ENCODE measurements at places on chromosomes 1 and 21.

- no peak for DNase-seq
These were observed 399.4 kb downstream of the PTPRU start for GRCh38 chr1:29635501-29636263.

DNA sequence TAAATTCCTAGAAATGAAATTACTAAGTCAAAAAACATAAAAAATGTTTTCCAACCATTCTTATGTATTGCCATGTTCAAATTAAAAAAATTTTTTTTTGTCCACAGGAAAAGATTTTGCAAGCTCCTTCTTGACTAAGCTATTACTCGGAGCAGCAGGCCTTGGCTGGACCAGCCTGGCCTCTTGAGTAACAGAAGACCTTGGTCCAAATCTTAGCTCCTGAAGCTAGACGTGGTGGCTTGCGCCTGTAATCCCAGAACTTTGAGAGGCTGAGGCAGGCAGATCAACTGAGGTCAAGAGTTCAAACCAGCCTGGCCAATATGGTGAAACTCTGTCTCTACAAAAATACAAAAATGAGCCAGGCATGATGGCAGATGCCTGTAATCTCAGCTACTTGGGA lies 77.6 kb downstream of the CLSTN1 start:
- no peak for DNase-seq

GRCh38 chr1:223189903-223190724 lies 47.1 kb upstream of the TLR5 start:
- DNase-seq: no peak

DNA sequence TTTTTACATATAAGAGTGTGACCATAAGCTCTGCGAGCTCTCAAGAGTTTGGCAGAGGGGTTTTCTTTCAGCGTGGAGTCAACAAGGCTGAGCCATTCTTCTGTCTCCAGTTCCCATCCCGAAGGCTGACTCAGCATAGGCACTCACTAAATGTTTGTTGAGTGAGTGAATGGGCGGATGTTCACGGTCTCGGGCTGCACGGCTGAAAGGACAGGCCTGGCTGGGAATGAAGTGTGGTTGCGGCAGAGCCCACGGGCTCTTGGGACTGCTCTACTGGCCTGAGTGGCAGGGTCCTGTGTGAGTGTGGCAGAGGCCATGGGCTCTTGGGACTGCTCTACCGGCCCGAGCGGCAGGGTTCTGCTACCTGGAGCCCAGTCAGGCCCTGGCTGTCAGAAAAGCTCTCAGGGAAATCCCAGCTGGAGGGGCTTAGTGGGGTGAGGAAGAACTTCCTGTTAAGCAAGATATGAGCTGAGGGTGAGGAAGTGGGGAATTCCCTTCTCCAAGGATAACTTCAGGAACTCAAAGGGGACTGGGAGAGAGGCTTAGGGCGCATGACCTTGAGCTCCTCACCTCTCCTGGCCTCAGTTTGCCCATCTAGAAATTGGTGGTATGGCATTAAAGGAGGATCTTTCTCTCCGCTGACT lies 56.6 kb upstream of the C1orf174 start:
- no peak for DNase-seq

- no peak for DNase-seq
These were observed 44.2 kb upstream of the IRF2BP2 start for GRCh38 chr1:234654002-234654733.

DNA sequence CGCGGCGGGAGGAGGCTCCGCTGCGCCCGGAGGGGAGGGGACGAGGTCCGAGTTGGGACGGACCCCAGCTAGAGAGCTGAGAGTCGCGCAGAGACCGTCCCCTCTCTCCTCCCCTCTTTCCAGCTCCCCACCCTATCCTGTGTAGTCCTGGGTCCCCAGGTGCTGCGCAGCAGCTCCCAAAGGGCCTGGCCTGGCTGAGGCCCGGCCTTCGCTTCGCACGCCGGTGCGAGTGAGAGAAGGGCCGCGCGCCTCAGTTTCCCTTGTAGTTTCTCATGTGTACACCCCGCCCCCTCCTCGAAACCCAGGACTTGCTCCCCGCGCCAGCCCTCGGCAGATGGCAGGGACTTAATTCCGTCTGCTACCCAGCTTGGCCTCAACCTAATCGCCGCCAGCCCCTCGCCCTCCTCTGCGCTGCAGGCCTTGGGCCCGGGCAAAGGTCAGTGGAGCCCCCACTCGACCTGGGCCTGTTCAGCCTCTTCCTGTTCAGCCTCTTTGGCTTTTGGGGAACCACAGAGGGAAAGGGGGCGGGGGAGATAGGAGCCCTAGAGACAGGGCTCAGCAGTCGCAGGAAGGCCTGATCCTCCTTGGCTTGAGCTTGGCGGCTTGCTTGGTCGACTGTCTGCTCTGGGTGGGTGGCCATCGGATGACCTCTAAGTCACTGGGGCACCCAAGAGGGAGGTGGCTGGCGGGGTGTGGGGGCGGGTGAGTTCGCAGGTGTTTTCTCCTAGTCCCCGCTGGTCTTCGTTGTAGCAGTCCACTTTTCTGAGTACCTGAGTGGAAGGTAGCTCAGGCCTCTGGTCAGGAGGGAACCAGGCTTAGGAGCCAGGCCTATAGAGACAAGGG lies 1.0 kb downstream of the ZNF687 start:
- peak; percentile 67 for DNase-seq

GRCh38 chr1:70866542-70867264 lies 180.9 kb downstream of the PTGER3 start:
- DNase-seq: peak; percentile 3

DNA sequence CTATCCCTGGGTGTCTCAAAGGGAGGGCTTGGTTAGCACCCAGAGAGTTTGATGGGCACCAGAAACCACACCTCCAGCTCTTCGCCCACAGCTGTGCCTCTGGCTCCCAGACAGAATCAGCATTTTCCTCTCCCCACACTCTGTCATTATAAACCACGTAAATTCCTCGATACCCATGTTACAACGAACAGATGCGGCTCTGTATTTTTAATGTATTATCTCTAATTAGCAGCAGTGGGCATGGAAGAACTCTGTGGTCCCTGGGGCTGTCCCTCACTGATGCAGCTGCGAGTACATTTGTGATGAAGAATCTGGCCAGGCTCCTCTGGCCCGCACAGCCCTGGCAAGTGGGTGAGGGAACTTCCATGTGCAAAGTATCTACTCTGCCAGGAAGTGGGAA lies 10.8 kb downstream of the HMGB4 start:
- no peak for DNase-seq

DNA sequence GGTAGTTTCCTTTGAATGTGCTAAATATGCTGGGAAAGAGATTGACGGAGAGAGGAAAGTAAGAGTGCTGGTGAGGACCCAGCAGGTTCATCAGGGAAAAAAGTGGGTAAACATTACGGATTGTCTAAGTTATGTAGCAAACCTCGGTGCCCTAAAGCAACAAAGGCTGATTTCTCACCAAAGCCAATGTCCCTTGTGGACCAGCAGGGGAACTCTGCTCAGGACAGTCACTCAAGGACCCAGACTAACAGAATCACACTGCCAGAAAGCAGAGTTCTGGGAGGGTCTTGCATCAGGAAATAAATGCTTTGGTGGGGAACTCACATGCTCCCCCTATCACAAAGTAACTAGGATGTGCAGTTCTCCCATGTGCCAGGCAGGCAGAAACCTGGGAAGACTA lies 1.7 kb upstream of the IKBKE start:
- DNase-seq: no peak

DNA sequence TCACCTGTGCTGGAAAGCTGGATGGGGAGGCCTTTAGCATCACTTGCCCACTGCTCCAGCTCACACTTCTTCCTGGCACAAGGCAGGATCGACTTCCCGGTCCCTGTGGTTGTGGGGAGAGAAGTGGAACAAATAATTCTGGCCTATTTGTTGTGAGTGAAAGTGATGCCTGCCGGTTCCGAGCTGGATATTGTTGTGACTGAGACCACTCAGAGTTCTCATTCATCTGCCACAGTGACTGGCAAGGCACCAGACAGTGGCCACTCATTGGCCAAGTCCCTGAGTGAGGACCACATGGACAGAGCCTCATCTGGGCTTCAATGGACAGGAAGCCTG lies 191.9 kb downstream of the PTPRU start:
- DNase-seq: no peak

DNA sequence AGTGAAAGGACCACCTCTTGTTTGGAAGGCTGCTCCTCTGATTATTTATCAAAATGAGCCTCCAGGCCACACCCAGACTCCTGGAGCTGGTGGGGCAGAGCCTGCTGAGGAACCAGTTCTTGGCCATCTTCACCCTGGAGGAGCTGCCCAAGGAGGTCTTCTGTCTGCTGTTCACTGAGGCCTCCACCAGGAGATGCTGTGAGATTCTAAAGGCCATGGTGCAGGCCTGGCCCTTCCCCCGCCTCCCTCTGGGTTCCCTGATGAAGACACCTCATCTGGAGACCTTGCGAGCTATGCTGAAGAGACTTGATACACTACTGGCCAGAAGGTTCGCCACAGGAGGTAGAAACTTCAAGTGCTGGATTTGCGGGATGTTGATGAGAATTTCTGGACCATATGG lies 61.7 kb upstream of the GJA8 start:
- DNase-seq: no peak

GRCh38 chr1:241443561-241443960 lies 76.0 kb downstream of the FH start:
- DNase-seq: no peak

DNA sequence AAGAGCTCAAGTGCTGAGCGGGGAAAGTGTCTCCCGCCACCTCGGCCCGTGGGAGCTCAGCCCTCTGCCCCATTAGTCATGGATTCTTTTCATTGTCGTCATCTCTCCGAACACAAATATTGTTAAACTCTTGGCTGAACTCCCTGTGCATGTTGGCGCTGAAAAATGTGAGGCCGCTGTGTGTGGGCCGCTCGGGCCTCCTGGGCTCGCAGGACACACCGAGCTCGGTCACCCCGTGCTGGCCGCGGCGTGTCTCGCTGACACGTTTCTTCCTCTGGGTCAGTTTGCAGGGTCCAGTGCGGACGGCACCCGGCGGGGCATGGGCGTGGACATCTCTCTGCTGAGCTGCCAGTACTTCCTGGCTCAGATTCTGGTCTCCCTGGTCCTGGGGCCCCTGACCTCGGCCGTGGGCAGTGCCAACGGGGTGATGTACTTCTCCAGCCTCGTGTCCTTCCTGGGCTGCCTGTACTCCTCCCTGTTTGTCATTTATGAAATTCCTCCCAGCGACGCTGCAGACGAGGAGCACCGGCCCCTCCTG lies 25.6 kb downstream of the SLC45A1 start:
- no peak for DNase-seq

DNA sequence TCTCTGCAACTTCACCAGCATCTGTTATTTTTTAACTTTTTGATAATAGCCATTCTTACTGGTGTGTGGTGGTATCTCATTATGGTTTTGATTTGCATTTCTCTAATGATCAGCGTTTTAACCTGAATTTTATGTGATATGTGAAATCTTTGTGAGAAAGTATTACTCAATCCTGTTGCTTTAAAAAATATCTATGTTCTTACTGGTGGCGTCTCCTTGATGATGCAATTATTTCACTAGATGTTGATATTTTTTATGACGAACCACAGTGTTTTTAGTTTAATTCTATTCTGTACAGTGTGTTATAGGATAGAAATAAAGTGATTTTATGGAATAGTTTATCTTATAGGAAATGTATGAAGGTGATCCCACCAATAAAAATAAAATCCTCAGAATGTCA lies 54.7 kb upstream of the GPR88 start:
- DNase-seq: no peak

- no peak for DNase-seq
These were observed 316.9 kb upstream of the CXADR start for GRCh38 chr21:17195976-17196375.

DNA sequence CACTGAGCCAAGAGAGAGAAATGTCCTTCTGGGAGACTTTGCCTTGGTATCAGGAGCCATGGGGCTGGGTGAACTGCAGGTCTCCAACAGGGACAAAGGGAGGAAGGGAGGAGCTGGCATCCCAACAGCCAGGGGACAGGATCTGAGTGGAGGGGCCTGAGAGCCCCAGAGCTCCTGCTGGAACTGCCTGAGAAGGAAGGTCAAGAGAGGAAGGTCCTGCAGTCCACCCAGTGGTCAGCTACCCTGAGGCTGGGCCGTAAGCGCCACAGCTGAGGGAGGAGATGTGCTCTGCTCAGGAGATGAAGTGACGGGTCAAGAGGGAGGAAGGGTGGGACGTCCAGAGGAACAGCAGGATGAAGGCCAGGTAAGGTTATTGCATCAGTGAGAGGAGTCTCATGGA lies 7.5 kb upstream of the CLEC20A start:
- DNase-seq: no peak

DNA sequence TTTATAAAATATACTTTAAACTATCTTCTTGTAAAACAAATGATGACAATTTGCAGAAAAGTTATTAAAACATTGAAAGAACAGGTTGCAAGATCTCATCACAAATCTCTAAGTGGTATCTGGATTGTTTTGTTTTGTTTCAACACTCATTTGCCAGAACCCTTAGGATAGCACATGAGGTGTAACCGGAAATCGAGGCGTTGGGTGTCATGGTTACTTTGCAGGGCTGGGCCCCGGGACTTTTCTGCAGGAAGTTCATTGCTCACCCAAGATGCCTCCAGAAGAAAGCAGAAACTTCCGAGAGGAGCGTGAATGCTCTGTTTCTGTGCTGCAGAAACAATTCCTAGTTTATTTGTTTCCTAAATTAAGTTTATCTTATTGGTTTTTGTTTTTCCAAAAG lies 2.5 kb downstream of the DISC1 start:
- DNase-seq: no peak

- DNase-seq: no peak
These were observed 302.3 kb downstream of the BRINP3 start for GRCh38 chr1:190175320-190175719.

DNA sequence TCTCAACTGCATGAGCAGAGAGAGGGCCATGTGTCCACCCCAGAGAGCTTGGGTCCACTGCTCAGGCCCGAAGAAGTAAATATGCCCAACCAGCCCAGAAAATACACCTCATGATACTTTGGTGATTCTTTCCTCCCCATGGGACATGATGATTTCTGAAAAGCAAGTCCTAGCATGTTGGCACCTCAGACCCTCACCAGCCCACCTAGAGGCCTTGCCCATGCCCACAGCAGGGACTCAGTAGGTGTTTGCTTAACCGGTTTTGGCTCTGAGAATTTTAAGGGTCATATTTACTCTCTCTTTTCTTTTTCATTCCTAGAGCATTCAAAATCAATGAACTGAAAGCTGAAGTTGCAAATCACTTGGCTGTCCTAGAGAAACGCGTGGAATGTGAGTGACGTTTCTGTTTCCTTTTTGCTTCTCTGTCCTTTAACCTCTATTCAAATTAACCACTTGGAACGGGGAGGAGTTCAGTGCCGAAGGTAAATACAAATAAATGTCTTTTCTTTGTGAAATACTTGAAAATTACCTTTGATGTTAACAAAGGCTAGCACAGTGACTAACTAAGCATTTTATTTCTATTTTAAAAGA lies 79.7 kb downstream of the PDE9A start:
- no peak for DNase-seq

GRCh38 chr1:56590520-56591011 lies 11.2 kb upstream of the PLPP3 start:
- no peak for DNase-seq

GRCh38 chr1:56516539-56517252 lies 62.7 kb downstream of the PLPP3 start:
- DNase-seq: no peak

- peak; percentile 10 for DNase-seq
These were observed 13.5 kb upstream of the TEKT2 start for GRCh38 chr1:36070349-36070748.
